ENCODE measurements at places on chromosomes 11 and 22.

DNA sequence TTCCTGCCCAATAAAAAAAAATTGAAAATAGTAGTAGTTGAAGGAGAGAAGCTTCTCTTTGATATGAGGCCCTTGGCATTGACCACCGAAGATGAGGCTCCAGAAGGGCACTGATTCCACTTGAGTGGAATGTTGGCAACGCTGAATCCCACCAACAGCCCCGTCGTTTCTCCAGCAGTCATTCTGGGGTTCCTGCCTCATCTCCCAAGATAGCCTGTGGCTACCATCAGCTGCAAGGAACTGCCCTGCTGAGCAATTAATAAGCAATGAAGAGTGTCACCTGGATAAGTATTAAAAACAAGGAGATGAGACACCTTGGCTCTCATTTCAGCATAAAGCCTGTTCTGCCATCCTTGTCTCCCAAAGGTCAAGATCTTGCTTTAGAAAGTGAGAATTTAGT, 144.1 kb downstream of the CSNK2A3 start:
- DNase-seq = no peak

GRCh38 chr11:28009996-28010395, 98.0 kb downstream of the KIF18A start:
- no peak for DNase-seq

DNA sequence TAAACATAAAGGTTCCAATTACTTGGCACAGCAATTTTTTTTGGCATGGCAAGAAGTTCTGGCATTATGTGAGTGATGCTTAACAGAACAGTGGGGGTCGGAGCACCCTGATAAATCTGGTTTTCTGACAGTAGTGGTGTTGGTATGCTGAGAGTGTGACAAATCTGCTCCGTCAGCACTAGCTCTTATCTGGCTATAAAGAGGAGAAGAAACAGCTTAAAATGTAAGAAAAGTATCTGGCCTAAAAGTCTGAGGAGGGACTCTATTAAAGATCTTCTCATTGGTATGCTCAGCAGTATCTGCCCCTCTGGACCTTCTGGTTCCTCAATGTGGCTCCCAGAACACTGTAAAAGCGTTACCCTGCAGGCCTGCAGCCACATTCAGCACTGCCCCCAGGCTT, 137.4 kb downstream of the PLEKHA7 start:
- DNase-seq = no peak

GRCh38 chr11:95570845-95571244, 218.7 kb downstream of the FAM76B start:
- DNase-seq = no peak

DNA sequence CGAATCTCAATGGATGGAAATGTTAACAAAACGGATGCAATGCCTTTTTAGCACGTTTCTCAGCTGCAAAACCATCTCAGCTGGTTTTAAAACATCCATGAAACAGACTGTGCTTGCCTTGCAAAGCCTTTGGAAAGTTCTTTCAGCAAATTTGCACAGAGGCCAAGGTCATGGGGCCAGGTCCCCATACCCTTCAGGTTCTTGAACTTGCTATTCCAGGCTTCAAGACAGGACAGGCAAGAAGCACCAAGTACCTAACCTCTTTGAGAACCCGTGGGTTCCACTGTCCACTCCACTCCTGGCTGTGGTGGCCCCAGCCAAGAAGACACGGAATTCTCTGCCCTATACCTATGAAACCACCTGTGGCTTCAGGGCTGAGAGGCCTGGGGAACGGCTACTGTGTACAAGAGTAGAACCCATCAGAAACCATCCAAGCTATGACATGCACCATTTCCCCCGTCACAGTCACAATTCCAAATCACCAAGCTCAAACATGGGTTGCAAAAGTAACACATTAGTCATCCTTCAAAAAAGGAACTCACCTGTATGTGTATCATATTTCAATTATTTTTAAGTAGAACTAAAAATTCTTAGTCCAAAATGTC, 17.0 kb downstream of the TNKS1BP1 start:
- DNase-seq = no peak

GRCh38 chr11:90100431-90100830, 14.7 kb downstream of the UBTFL1 start:
- DNase-seq = no peak

- no peak for DNase-seq
Measured at GRCh38 chr22:35657571-35658312, 9.5 kb downstream of the APOL6 start.

DNA sequence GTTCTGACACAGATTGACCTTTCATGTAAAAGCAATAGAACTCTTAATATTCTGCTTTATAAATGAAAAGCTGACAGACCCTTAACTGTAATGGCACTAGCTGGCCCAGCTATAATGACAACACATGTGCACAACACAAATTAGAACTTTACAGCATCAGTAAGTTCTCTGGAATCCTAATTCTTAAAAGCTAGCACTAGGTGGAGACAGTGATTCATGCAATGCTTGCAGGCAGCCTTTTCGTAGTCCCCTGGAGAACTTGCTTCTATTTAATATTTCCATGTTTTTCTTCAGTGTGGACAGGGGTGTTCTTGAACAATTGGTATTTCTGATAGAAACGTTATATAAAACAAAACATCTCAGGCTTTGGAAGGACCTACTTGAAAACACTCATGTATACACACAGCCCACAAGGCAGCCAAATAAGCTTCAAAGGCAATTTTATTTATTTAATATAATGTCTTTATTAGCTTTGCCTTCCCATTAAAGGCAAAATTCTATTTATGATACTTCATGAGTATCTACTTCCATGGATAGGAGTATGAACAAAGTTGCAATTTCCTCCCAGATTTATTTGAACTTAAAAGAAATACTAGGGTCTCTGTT, 374.3 kb upstream of the MPPED2 start:
- DNase-seq = peak; percentile 17

GRCh38 chr11:43582863-43583462, 97.6 kb upstream of the HSD17B12 start:
- no peak for DNase-seq

DNA sequence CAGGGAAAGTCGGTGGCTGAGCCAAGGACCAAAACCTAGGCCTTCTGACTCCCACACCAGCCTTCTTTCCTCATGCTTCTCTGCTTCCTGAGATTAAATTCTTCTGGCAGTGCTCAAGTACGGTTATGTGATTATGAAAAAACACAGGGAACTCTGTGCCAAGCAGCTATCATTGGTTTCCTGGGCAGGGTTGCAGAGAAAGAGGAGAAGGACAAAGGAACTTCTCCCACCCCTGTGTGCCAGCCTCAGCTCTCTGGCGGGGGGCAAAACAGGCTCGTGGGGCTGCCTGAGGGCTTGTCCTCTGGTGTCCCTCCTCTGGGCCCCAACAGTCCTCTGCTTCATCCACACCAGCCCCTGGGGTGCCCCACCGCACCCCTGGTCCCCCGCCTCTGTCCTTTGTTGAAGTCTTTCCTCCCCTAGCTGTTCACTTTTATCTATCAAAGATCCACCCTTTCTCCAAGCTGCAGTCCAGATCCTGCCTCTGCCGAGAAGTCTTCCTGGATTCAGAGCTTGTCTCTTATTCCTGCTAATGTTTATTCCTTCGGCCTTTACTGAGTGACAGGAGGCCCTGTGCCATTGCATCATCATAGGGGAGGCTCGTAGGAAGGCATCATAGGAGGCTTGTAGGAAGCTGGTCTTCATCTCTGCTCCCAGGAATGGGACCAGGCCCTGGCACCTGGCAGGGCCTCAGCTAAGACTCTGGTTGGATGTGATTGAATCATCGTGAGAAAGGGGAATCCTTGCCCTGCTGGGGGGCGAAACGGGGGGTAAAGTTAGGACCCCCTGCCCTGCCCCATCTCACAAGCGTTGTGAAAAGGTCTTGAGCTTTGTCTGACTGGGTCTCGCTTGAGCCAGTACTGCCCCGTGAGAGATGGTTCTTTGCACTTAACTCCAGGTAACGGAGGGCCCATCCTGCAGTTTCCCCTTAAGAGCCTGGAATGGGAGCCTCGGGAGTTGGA, 11.5 kb upstream of the FTH1 start:
- DNase-seq = no peak

- DNase-seq = no peak
Measured at GRCh38 chr22:37681001-37681424, 5.1 kb upstream of the NOL12 start.

DNA sequence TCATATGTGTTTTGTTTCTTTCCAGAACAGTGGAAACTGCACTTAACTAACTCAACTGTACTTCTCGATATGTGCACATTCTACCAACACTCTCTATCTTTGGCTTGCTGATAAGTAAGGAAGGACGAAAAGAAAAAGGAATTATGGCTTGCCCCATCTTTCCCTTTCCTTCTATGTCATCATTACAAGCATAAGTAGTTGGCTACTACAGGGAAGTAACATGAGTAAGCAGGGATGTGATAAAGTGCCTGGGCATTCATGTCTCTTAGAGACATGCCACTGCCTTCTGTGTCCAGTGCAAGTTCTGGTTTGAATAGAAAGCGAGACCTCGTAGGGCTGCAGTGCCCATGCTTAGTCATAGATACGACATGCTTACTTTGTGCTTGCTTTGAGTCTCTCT, 342.5 kb downstream of the ETS1 start:
- no peak for DNase-seq

GRCh38 chr11:93603225-93604007, 58.1 kb upstream of the CEP295 start:
- DNase-seq = no peak

DNA sequence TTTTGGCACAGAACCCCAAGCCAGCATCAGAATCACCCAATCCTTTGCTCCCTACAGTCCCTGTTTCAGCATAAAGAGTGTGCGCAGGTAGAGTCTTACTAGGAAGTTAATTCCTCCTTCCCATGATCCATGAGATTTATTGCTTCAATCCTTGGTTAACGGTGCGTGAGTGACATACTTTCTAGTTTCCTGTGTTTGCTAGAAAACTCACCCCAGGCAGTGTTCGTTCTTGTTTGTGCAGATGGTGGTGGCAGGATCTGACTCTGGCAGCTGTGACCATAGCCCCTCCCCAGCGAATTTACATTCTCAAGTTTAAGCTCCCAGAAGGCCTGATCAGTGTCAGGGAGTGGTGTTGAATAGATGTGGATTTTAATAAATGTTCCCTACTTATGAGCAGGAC, 106.7 kb upstream of the CCT8L2 start:
- no peak for DNase-seq

DNA sequence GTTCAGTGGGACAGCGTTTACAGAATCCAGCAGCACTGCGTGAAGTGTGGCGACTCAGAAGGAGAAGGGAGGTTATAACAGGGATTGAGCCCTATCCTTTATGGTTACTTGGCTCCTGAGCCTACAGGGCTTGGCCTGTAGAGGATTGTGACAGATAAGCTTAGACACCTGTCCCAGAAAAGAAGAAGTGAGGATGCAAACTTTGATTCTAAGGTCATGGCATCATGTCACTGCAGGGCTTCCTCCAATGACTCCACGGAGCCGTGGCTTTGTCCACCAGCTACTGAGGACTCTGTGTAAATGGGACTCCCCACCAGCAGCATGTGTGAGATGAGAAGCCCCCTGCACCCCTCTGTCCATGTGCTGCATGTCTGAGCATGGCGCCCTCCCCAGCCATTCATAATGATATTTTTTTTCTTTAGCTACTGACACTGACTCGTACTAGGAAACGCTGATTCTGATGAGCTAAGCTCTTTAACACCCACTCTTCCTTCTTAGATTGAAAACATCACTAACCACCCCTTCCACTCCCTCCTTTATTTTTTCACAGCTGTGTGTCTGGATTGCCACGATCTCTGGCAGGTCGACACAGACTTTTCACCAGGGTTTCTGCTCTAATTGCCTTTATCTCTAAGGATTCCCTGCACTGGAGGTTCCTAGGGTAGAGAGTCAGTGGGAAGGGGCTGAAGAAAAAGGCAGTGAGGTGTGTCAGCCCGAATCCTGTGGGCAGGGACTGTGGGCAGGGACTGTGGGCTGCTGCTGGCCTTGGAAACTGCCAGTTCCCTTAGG, 65.5 kb upstream of the TTC12 start:
- no peak for DNase-seq

DNA sequence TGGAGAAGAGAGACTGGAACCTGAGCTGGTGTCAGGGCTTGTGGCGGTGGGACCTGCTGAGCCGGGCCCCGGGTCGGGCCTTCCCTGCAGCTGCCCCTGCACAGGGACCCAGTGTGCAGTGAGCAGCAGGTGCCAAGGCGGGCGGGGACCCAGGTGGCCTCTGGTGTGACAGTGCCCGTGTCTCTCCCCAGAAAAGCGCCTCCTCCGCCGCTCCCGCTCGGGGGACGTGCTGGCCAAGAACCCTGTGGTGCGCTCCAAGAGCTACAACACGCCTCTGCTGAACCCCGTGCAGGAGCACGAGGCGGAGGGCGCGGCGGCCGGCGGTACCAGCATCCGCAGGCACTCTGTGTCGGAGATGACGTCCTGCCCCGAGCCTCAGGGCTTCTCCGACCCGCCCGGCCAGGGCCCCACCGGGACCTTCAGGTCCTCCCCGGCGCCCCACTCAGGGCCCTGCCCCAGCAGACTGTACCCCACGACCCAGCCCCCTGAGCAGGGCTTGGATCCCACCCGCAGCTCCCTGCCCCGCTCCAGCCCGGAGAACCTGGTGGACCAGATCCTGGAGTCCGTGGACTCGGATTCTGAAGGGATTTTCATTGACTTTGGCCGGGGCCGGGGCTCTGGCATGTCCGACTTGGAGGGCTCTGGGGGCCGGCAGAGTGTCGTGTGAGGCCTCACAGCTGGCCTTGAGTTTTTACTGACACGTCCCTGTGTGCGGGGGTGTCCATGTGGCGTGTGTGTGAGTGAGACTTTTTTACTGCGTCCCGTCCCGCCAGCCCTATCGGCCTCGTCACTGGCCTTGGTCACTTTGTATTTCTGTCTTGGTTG, 15.6 kb upstream of the ARHGAP8 start:
- no peak for DNase-seq

DNA sequence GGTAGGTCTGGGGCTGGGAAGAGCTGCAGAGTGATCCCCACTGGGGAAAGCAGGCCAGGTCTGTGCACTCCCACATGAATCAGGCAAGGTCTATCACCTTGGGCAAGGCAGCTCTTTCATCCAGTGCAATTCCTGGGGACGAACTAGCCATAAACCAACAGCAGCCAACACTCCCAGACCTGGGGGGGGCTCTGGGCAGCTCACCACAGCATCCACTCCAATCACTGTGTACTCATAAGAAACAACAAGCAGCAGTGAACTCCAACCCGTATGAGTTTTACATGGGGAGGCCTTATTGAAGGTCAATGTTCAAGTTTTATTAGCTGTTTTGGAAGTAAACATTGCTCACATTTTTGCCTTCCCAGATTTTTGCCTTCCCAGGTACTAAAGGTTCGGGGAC, 157.4 kb upstream of the NAV2 start:
- DNase-seq = no peak

GRCh38 chr11:79437278-79437980, 3.4 kb downstream of the TENM4 start:
- peak; percentile 19 for DNase-seq
